Foreskin keratinocyte (primary cell): ENCODE measurements at places on chromosomes 1 and 21.
A peak's percentile ranks its signal among the peaks of the same experiment; 100 is the strongest.

- DNase-seq = no peak
These were observed 6.7 kb downstream of the OR2T11 start for GRCh38 chr1:248627971-248628844.

GRCh38 chr1:206466840-206467649, 3.2 kb upstream of the IKBKE start:
- DNase-seq = no peak

GRCh38 chr1:35857830-35858229, 25.2 kb upstream of the AGO1 start:
- no peak for DNase-seq

DNA sequence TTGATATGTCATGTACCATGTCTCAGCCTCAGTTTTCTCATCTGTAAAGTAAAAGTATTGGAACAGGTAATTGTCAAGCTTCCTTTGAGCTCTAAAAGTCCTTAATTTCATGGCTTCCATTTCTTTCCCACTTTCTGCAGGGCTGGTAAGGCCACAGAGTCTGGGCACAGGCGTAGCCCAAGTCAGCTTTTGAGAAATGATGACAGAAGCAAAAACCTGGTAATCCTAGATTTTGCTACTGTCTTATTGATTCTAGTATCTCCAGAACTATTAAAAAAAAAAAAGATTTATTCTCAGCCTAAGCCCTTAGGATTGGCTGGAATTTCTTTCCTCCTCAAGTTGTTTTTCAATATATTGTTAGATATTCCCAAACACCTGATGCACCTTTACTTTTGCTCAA, 31.3 kb downstream of the PLXNA2 start:
- no peak for DNase-seq

GRCh38 chr1:248776991-248777390, 21.4 kb upstream of the LYPD8 start:
- no peak for DNase-seq

GRCh38 chr1:89887270-89887669, 66.4 kb downstream of the LRRC8D start:
- peak; percentile 57 for DNase-seq

DNA sequence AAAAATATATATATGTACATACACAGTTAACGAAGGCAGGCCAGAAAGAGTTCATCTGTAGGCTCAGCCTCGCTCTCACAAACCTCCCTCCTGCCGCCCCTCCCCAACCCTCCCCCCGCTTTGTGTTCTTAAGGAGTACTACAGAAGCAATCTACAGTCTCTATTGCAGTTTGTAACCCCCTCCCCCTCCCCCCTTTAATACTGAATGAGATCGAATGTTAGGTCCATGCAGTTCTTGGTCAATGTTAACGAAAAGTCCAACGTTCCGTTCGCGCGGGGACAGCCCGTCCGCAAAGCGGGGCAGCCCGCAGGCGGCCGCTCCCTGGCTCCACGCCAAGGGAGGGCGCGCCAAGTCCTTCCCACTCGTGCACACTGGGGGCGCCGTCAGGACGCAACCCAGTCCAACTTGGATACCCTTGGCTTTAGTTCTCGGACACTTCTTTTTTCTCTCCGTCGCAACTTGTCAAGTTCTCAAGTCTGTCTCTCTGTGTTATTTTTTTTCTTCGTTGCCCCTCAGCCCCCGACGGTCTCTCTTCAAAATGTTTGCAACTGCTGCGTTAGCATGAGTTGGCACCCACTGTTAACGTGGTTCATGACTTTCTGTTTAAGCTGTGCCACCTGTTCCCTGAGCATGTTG, 2.2 kb downstream of the JUN start:
- DNase-seq = no peak

GRCh38 chr1:113142791-113143190, 69.8 kb downstream of the LRIG2 start:
- no peak for DNase-seq

- DNase-seq = no peak
These were observed 20.0 kb upstream of the BATF3 start for GRCh38 chr1:212719633-212720032.

DNA sequence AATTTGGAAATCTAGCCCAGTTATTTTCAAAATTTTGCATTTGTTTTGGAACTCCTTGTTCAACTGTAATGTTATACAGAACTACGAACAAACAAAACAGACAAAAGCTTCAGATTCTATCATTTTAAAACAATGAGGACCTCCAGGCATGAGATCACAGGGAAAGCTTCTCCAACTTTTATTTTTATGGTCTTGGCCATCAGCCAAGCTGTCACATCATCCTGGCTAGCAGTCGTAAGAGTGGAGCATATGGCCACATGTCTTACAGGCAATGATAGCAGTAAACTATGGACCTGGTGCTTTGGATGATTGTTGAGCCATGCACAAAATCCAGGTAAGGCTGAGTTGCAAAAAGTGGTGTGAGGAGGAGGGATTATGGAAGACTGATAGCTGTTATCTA, 299.6 kb downstream of the LMX1A start:
- DNase-seq = no peak

DNA sequence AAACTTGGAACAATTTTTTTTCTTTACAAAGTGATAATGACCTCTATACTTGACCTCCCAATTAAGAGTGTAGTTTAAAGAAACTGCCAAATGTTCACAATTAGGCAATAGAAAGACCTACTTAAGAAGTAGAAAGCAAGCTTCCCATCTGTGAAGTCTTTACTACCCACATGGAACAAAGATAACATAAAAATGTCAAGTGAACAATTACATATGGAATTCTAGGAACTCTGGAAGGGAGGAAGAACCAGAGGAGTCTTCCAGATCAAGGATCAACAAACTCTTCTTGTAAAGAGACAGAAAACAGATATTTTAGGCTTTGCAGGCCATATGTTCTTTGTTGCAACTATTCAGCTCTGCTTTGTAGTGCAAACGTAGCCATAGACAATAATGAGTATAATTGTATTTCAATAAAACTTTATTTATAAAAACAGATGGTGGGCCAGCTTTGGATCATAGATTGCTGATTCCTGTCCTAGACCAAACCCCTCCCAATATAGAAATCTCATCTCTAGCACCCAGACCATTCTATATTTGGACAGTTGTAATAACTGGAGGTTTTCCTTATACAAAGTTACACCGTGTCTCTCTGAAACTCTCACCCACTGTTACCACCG, 68.4 kb upstream of the MAGI3 start:
- no peak for DNase-seq

DNA sequence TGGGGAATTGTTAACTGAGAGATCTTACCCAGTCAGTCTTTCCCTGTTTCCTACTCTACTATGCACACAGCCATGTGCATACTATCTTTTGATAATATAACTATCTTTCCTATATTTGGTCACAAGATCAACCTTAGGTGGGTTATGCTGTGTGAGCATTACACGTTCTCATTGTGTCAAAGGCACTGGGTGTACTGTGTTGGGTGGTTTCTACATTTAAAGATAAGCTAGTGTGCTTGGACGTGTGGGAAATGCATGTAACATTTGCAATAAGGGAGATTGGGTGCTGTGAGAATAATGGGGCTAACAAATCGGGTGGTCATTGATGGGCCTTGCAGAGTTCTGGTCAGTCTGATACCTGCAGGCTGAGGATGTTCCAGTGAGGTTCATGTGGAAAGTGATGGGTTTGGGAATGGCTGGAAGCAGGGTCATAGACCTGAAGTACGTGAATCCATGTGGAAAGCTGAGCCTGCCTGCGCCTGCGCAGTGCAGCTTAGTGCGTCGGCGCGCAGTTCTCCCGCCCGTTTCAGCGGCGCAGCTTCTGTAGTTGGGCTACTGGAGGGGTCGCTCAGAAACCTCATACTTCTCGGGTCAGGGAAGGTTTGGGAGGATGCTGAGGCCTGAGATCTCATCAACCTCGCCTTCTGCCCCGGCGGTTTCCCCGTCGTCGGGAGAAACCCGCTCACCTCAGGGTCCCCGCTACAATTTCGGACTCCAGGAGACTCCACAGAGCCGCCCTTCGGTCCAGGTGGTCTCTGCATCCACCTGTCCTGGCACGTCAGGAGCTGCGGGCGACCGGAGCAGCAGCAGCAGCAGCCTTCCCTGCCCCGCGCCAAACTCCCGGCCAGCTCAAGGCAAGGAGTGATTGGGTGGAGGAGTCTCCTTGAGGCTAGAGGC, at the start of gene MSH4:
MSH4 (plus strand) TSS at position 507 of the 897 bp plus-strand sequence; CDS start at position 611, 104 bp downstream.
- no peak for DNase-seq

DNA sequence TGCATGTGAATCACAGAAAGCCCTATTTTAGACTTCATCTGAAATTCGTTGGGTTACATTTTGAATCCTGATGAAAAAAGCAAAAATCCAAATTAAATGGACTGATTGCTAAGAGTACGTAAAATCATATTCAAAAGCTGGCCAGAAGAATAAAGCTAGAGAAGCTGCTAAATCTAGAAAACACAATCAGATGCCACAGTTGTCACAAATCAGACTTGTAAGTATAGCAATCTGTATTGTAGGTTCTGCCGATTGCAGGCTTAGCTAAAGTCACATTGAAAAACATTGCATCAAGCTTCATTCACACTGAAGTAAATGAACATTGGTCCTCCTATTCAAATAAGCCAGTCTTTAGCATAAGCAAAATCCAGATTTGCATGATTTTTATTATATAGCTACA, 235.1 kb upstream of the ST6GALNAC5 start:
- DNase-seq = no peak

DNA sequence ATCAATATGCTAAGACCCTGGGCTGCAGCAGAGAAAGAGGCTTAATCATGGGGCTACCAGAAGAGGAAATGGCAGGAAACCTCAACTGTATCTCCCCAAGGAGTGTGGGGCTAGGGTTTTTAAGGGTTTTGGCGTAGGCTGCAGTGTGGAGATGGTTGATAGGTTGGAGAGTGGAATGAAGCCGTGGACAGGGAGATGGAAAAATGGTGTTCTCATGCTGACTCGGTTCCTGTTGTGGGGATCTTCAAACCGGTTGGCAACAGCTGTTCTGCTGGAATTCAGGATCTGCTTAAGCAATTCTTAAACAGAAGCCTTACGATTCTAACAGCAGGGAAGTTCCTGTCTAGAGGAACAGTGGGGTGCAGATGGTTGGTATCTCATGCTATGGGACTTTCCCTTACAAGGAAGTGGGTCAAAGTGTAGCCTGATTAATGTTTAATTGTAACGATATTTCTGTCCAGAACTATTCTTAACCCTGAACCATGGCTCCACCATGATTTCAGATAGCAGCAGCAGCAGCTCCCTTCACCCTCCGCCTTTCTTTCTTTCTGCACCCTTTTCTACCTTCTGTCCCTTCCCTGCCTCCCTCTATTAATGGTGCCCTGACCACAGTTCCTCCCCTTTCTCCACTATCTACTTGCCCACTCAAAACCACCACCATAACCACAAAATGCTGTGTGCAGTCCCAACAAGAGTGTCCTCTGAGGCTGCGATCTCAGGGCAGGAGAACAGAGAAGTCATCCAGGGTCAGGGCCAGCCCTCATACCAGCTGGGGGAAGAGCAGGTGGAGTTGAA, 30.8 kb downstream of the RSPH1 start:
- no peak for DNase-seq

GRCh38 chr1:177802304-177802703, 167.6 kb downstream of the SEC16B start:
- DNase-seq = no peak

GRCh38 chr1:1024149-1024770, 4.3 kb downstream of the AGRN start:
- DNase-seq = no peak

- DNase-seq = no peak
These were observed 98.1 kb upstream of the NFIA start for GRCh38 chr1:60984062-60984799.
